ENCODE measurements at places on chromosomes 6 and 20. TPM values are rescaled to one million over a fixed set of nuclear protein-coding genes. Genes with fewer than 3 reads are reported as not detected.

The BACH2 gene
- 34.5 TPM for total RNA-seq

The HAO1 gene
- total RNA-seq, result not detected

The CCM2L gene
- total RNA-seq, result 4.4 TPM

The PLA2G7 gene
- total RNA-seq, result 1.7 TPM

The SLPI gene
- 361 TPM for total RNA-seq

The LGSN gene
- not detected for total RNA-seq

The EPHA7 gene
- 2.4 TPM for total RNA-seq

The CASS4 gene
- 1.8 TPM for total RNA-seq

The LINC00237 gene
- total RNA-seq, result not detected

The KIF6 gene
- total RNA-seq, result 0.13 TPM

The LY6G6C gene
- total RNA-seq, result 256 TPM

The RBBP8NL gene
- 8.5 TPM for total RNA-seq

Measured in lower leg skin (tissue), 4 donors.